Stimulated activated CD8-positive, alpha-beta memory T cell treated with anti-CD3 and anti-CD28 coated beads, Interleukin-7, amount 100 ng/mL, for 1 hour (primary cell): ENCODE measurements at places on chromosomes 16 and 17.

DNA sequence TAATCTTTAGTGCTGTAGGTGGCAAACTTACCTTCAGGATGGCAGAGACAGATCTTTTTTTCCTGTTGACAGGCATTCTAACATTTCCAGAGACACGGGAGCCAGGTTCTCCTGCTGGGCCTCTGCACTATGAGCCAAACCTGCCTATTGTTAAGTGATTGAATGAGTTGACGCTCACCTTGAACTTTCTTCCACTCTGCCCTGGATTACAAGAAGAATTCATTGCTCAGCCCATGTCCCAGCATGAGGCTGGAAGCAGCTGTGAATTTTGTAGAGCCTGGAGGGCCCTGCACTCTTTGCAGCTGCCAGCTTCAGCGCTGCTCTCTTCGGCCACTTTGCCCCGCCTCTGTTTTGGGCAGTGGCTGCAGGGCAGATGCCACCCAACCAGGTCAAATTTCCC is 9.4 kb upstream of the SLC7A5 start:
- DNase-seq = no peak

DNA sequence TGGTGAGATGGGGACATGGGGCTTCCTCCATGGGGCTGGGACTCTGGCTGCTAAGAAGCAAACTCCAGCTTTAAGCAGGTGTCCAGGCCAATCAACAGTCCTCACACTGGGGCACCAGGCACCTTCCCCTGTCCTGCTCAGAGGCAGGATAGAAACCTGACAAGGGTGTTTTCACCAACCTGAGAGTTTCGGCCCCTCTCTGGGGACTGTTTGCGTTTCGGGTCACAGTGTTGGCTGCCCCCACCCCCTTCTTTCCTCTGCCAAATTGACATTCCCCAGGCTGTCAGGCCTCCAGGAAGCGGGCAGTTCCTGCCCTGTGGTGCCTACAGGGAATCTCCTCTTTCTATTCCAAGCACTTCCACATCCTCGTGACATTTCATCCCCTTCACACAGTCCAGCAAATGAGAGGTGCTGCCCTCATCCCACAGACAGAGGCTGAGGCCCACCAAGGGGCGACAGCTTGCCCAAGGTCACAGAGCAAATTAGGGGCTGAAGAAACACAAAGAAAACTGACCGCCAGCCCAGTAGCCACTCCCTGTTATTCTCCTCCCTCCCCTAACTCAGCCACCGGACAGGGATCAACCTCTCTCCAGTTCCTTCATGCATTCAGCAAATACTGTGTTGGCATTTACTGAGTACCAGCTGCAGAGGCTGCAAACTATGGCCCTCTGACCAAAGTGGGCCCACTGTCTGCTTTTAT is 38.0 kb downstream of the MMP15 start:
- DNase-seq = no peak

- no peak for DNase-seq
Measured at GRCh38 chr17:21458054-21458453, 81.9 kb downstream of the KCNJ12 start.

GRCh38 chr16:54051821-54052220 is 234.8 kb downstream of the IRX3 start:
- no peak for DNase-seq

DNA sequence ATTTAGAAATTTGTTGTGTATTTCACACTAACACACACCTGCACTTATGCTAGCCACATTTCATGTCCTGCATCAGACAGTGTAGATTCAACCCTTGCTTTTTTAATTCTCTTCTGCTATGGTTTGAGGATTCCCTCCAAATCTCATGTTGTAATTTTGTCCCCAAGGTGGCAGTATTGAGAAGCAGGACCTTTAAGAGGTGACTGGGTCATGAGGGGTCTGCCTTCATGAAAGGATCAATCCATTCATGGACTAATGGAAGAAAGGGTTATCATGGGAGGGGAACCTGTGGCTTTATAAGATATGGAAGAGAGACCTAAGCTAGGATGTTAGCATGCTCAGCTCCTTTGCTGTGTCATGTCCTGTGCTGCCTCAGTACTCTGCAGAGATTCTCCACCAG is 1032.2 kb downstream of the CDH11 start:
- no peak for DNase-seq

GRCh38 chr16:79006765-79007164 is 593.8 kb downstream of the MAF start:
- DNase-seq = no peak

GRCh38 chr17:57478478-57479250 is 222.3 kb downstream of the MSI2 start:
- DNase-seq = no peak

DNA sequence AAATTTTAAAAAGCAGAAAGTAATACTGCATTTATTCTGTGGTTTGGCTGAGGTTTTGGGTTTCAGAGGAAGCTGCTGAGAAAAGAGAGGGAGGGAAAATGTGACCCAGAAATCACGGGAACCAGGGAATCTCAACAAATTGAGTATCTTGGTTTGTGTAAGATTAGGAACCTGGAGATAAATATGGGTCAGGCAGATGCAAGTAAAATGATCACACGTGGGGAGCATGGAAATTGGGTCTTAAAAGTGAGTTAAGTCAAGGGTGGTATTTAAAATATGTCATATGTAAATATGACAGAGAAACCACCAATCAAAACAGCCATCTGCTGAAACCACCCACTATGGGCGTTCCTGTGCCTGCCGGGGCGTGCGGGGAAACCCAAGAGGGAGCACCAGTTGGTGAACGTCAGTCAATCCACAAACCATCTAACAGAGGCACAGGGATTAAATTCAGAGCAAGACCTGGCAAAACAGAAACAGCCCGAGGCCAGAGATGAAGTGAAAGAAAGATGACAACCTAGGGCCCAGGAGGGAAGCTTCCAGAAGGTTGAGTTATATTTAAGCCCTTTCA is 33.4 kb downstream of the CDH13 start:
- no peak for DNase-seq

DNA sequence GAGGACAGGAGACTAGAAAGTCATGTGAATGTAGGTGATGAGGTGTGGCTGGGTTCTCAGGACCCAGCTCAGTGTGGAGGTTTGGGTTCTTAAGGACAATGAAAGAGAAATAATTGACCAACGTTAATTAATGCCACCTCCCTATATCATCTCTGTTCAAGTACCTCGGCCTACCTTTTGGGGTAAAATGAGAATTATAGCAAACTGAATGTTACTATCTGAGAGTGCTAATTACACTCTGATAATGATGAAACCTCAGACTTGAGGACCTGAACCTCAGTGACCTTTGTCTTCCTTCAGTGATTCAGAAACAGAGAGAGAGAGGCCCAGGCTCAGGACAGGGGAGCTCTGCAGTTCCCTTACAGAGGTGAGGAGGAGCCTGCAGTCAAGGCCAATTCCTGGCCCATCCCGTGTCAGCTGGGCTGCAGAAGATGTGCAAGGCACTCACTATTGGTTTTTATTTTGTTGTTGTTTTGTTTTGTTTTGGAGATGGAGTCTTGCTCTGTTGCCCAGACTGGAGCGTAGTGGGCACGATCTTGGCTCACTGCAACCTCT is 57.3 kb downstream of the SALL1 start:
- DNase-seq = no peak

GRCh38 chr17:35486920-35487732 is 38.6 kb upstream of the SLFN13 start:
- DNase-seq = peak; percentile 48

DNA sequence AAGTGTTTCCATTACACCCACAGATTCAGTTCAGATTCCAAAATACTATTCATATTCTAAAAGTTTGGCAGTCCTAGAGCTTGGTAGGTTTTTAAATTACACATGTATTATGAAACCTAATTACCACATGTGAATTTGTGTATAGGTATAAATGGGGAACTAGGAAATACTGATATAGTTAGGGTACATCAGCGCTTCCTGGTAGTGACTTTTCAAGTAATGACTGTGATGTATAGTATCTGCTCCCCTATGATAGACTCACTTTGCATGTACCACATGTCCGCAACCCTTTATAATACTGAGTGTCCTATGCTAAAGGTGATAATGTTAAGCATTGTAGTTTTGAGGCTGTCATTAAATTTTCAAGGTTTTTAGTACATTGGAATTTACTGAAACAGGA is 22.9 kb downstream of the CDK12 start:
- DNase-seq = no peak

DNA sequence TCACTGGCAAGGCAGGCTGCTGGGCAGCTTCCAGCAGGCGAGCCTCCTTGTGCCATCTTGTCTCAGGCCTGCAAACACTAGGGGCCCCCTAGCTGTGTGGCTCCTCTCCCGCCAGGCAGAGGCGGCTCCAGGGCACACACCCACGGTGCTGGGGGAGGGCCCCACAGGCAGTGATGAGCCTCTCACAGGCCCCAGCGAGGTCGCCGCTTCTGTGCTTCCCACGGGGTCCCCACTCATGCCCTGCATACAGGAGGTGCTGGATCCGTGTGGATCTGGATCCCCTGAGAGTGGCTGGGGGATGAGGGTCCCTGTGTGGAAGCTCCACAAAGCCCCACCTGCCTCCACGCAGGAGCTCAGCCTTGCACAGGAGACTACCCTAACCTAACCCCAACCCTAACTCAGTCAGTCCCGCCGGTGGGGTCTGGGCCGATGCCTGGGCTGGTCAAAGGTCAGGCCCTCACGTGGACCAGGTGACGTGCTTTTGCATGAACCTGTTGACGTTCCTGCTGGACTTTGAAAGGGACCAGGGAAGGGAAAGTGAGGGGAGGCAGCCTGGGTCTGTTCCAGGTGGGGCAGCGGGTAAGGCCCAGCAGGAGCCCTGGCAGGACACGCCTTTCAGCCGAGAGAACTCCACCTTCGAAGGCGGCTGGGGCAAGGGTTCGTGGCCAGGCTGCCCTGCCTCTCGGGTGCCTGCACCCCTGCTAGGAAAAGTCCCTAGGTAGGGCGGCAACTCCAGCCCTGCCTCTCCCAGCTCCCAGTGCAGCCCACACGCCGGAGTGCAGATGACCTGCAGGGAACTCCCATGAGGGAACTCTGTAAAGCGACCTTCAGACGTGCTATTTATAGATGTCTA is 5.2 kb downstream of the SECTM1 start:
- no peak for DNase-seq

GRCh38 chr16:53852678-53853077 is 148.7 kb downstream of the FTO start:
- no peak for DNase-seq

DNA sequence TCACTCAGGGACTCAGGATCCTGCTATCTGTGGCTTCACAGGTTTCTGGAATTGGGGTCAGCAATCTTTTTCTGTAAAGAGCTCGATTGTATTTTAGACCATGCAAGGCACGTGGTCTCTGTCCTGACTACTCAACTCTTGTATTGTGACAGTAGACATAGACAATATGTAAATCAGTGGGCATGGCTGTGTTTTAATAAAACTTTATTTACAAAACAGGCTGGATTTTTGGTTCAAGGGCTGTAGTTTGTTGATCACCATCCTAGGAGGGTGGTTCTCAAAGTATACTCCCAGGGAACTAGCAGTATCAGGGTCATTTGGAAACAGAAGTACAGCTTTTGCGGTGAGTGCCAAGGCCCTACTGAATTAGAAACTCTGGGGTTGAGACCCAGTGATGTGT is 108.2 kb upstream of the CRHR1 start:
- DNase-seq = no peak

DNA sequence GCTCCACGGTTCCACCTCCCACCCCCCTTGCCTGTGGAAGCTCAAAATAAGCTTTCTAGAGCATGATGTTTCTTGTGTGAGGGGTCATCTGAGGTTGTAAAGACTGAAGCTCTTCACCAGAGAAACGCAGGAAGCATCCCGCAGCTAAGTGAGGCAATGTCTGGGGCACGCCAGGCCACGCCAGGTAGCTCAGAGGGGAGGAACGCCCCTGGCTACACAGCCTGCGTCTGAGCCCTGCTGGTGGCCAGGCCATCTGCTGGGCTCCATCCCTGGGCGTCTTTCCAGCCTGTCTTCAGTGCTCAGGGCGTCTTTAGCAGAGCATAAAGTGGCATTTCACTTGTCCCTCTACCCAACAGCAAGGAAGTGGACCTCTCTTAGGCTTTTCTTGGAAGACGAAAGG is 15.2 kb downstream of the SOCS3 start:
- no peak for DNase-seq

DNA sequence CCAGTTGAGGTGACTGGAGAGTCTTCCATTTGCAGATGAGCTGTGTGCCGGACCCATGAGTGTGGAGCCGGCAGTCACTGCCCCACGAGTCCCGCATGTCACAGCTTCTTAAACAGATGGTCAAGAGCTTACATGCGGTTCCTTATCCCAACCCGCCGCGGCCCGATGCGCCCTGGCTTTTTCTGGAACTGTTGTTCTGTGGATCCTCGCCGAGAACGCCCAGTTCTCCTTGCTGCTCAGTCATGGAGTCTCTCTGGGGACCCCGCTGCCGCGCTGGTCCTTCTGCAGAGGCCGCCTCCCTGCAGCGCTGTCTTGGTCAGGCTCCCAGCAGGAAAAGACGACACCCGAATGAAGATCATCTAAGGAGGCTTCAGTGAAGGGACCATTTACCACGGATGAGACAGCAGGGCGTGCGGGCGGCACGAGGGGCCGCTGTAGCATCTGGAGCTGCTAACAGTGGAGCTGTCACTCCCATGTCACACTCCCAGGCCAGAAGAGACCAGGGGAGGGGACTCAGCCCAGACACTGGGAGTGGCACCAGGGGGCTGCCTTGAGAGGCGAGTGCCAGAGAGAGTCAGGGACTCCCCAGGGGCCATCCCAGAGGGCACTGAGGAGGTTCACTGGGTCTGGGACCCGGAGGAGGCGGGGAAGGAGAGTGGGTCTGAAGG is 10.8 kb upstream of the LGALS3BP start:
- no peak for DNase-seq

DNA sequence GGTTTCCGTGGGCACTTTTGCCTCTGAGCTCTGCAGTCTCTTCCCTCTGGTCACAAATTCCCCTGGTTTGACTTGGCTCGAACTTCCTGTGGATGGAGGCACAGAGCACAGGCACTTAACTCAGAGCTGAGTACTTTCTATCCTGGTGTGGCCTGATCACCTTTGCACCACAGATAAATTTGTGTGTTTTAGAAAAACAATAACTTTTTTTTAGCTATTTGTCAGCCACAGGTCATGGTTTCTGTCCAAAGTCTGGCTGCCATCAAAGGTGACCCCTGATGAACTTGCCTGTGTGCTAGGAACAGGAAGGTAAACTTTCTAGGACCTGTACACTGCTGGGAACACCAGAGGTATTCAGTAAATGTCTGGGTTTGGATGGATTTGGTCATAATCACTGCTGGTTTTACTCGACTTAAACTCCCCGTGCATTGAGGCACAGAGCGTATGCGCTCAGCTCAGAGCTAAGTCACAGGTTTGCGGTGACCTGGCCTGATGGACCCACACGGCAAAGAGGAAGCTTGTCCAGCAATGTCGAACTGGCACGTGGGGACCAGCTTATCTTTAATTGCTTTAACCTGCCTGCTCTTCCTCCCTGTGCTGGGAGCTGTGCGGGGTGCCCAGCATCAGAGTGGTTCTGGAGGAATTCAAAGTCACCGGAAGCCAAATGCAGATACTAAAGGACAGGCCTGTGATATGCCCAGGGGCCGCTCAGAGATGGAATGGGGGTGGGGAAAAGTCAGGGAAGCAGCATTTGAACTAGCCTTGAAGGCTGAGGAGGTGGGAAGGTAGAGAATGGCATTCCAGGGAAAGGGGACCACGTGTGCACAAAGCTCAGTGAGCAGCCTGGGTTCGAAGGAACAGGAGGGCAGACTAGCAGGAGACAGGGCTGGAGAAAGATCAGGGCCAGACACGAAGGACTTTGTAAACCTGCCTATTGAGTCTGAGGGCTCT is 12.9 kb downstream of the SLC13A5 start:
- no peak for DNase-seq
